Activated naive CD8-positive, alpha-beta T cell treated with anti-CD3 and anti-CD28 coated beads, Interleukin-2, amount 10 ng/mL, durations not matched to agents 7 days and 5 days (primary cell): ENCODE measurements at places on chromosomes 3 and 15. TPM values are rescaled to one million over a fixed set of nuclear protein-coding genes. Genes with fewer than 3 reads are reported as not detected.
A peak's percentile ranks its signal among the peaks of the same experiment; 100 is the strongest.

SAXO2 gene
- 1.3 TPM for total RNA-seq

TM6SF1 gene
- total RNA-seq = 16.3 TPM

ADAMTSL3 gene
- not detected for total RNA-seq

ZNF639 gene
- 36.2 TPM for total RNA-seq

- H3K4me1 ChIP-seq = no peaks in the 10 kb centered on the region
- no peaks in the 10 kb centered on the region for H3K27me3 ChIP-seq
- no peaks in the 10 kb centered on the region for H3K36me3 ChIP-seq
- DNase-seq = no peak
- no peak overlapping the region for H3K4me3 ChIP-seq
Observed at GRCh38 chr3:30169487-30169886, 436.9 kb upstream of the TGFBR2 start.

DNA sequence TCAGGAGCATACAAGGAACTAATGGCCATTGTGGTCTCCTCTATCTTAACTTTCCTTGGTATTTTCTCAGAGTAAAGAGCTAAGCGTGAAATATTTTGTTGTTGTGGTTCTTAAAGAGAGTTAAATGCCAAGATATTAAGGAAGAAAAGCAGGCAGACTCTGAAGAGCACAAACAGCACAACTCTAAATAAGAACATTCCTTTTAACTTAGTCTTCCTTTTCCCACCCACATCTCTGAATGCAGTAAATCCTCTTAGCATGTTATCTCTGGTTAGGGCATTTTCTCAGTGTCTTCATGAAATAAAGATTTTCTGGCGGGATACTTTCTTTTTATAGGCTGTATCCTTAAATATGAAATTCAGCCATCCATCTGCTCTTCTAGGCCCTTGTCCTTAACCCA lies 1.5 kb downstream of the GPR87 start:
- peaks cover 6% of the 10 kb centered on the region for H3K27me3 ChIP-seq
- no peaks in the 10 kb centered on the region for H3K4me1 ChIP-seq
- H3K4me3 ChIP-seq = no peak overlapping the region

DNA sequence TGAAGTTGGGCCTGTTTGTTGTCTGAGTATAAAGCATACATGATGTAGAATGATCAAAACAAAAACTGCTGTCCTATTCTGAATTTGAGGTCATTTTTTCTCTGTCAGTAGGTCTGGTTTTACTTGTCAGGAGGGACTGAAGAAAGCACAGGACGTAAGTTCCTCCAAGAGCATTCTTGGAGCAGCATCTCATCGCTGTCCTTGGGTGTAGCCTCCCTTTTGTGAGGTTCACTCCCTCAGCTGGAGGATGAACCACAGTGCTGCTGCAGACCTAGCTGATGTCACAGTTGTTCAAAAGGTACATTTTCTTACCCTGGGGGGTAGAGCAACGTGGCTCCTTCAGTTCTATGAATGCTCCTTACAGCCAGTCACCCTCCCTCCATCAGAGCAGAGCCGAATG lies 490.0 kb upstream of the TBL1XR1 start:
- H3K27ac ChIP-seq = no peak overlapping the region
- H3K4me3 ChIP-seq = no peak overlapping the region
- peaks cover 9% of the 10 kb centered on the region for H3K4me1 ChIP-seq
- H3K27me3 ChIP-seq = no peaks in the 10 kb centered on the region
- no peak for DNase-seq

GRCh38 chr15:78063970-78064385 lies 13.5 kb downstream of the TBC1D2B start:
- H3K27me3 ChIP-seq = no peaks in the 10 kb centered on the region
- H3K36me3 ChIP-seq = peaks cover 4% of the 10 kb centered on the region
- peaks cover 47% of the 10 kb centered on the region for H3K4me1 ChIP-seq
- no peak overlapping the region for H3K4me3 ChIP-seq
- no peak for DNase-seq
- H3K27ac ChIP-seq = no peak overlapping the region

GRCh38 chr15:99279827-99280226 lies 28.5 kb downstream of the LRRC28 start:
- H3K27me3 ChIP-seq = peaks cover 1% of the 10 kb centered on the region
- no peak overlapping the region for H3K4me3 ChIP-seq
- peaks cover 21% of the 10 kb centered on the region for H3K36me3 ChIP-seq
- DNase-seq = no peak

DNA sequence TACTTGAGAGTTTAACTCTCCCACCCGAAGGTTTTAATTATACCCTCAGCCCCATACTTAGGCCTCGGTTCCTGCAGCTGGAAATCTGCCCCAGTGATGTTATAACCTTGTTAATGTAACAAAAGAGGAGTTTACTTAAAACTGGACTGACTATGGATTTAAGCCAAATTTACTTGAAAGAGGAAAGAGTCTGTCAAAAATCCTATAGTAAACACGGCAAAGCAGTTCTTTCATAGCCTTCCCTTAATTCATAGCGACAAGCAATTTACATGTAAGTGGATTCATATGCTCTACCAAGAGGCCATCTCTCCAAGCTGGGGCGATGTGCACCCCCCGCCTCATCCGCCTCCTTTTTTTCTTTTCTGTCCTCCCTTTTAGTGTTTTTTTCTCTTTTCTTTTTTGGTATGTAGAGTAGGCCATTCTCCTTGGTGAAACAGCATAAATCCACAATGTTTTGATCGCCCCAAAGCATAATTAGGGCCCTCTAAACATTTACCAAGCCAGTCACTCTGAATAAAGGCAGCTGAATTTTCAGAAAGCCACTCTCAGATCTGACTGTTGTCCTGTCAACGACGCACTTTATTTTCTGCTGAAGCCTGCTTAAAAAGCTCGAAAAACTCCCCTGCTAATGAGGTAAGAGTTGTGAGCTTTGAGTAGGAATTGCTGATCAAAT lies 373.1 kb upstream of the WNT5A start:
- DNase-seq = no peak
- no peaks in the 10 kb centered on the region for H3K4me1 ChIP-seq
- no peak overlapping the region for H3K4me3 ChIP-seq
- no peaks in the 10 kb centered on the region for H3K36me3 ChIP-seq
- H3K27ac ChIP-seq = no peak overlapping the region

- H3K27me3 ChIP-seq = peaks cover 17% of the 10 kb centered on the region
- peaks cover 16% of the 10 kb centered on the region for H3K4me1 ChIP-seq
- no peak for DNase-seq
- peaks cover 3% of the 10 kb centered on the region for H3K36me3 ChIP-seq
- H3K27ac ChIP-seq = peak overlapping the region; percentile 83
Observed at GRCh38 chr3:158802409-158803268, 785 bp downstream of the MFSD1 start.

DNA sequence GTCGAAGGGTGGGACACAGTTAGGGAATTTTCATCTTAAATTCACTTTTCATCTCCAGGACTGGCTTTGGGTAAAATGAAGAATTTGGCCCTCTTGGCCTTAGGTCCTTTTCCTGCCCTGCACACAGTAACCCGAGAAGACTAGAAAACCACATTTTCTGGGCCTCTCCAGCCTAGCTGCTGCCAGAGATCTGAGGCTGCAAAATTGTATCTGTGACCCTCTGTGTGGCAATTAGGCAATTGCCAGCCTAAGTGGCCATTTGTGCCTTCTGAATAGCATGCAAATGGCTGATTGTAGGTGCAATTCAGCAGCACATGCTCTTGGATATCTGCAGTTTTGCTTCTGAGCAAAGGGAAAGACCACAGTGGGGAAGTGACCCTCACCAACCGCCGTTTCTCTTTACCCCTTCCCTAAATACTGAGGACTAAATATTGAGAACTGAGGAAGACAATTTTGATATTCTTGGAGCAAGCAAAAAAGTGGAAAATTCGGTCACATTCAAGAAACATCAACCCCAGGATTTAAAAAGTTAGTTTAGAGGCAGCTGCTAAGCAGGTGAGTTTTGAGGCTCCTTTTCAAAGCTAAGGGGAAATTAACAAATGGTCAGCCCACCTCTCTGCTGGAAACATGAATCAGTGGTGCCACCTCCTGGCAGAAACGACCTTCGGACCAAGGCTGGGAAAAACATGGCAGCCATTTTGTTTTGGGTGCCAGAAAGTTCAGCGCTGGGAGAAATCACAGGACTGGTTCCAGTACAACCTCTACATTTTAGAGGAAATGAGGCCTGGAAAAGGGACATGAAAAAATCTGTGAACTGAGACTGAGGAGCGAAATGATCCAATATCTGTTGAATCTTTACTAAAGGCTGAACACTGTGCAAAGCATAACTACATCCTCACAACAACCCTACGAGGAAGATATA lies 56.6 kb upstream of the PRTG start:
- no peak overlapping the region for H3K27ac ChIP-seq
- no peak overlapping the region for H3K4me3 ChIP-seq
- H3K4me1 ChIP-seq = no peaks in the 10 kb centered on the region
- no peaks in the 10 kb centered on the region for H3K36me3 ChIP-seq
- DNase-seq = no peak
- peaks cover 27% of the 10 kb centered on the region for H3K27me3 ChIP-seq

- no peaks in the 10 kb centered on the region for H3K36me3 ChIP-seq
- no peaks in the 10 kb centered on the region for H3K27me3 ChIP-seq
- H3K4me3 ChIP-seq = no peak overlapping the region
- no peak for DNase-seq
- peaks cover 7% of the 10 kb centered on the region for H3K4me1 ChIP-seq
Observed at GRCh38 chr3:138688871-138689299, 80.3 kb downstream of the FAIM start.

GRCh38 chr3:44120721-44121582 lies 120.7 kb upstream of the TOPAZ1 start:
- no peak overlapping the region for H3K4me3 ChIP-seq
- H3K36me3 ChIP-seq = no peaks in the 10 kb centered on the region
- H3K27me3 ChIP-seq = peaks cover 33% of the 10 kb centered on the region
- no peak overlapping the region for H3K27ac ChIP-seq

- no peak overlapping the region for H3K27ac ChIP-seq
- peaks cover 1% of the 10 kb centered on the region for H3K4me1 ChIP-seq
- no peak for DNase-seq
- H3K4me3 ChIP-seq = no peak overlapping the region
- H3K27me3 ChIP-seq = no peaks in the 10 kb centered on the region
Observed at GRCh38 chr3:30549600-30549999, 56.8 kb upstream of the TGFBR2 start.

DNA sequence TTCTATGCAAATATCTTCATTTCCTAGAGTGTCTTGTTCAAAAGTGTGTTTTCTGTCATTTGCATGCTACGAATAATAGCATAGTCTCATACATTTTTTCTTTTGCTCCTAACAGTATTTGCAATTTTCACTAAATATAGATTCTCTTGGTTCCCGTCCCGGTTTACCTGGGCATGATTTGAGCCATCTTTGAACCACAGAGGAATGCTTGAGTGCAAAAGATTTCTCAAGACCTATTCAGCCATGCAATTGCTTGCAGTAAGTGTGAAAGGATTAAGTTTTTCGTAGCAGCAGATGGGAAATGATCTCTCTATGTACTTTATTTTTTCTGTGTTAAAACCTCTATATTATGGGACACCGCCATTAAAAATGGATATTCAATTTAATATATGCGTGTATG lies 733.0 kb downstream of the ZPLD1 start:
- H3K36me3 ChIP-seq = no peaks in the 10 kb centered on the region
- H3K27me3 ChIP-seq = no peaks in the 10 kb centered on the region
- H3K27ac ChIP-seq = no peak overlapping the region
- DNase-seq = no peak

DNA sequence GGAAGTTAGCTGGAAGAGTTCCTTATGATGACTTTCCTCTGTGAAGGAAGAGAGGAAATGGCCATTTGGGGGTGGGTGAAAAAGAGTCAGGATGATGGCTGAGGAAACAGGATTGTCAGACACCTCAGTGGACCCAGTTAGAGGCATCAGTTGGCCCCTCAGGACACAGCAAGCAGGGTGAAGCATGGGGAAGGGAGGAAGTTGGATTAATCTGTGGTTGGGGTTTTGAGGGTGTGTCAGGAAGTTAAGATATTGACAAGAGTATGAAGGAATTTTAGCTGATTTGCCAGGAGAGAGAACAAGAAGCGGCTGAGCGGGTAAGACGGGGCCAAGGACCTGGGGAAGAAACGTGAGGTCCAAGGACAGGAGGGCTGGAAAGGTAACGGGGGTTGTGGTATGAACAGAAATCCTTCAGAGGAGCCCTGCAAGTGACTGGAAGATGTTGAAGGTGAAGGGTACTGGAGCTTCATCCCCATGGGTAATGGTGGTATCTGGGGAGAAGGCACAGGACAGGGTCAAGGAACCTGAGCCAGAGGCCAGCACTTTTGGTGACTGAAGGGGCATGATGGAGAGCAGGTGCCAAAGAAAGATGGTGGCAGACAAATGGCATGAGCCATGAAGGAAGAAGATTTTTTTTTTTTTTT lies 2.7 kb downstream of the UQCC5 start:
- no peaks in the 10 kb centered on the region for H3K27me3 ChIP-seq
- H3K27ac ChIP-seq = peak overlapping the region; percentile 69
- H3K4me1 ChIP-seq = peaks cover 33% of the 10 kb centered on the region
- no peak for DNase-seq
- H3K36me3 ChIP-seq = peaks cover 16% of the 10 kb centered on the region

DNA sequence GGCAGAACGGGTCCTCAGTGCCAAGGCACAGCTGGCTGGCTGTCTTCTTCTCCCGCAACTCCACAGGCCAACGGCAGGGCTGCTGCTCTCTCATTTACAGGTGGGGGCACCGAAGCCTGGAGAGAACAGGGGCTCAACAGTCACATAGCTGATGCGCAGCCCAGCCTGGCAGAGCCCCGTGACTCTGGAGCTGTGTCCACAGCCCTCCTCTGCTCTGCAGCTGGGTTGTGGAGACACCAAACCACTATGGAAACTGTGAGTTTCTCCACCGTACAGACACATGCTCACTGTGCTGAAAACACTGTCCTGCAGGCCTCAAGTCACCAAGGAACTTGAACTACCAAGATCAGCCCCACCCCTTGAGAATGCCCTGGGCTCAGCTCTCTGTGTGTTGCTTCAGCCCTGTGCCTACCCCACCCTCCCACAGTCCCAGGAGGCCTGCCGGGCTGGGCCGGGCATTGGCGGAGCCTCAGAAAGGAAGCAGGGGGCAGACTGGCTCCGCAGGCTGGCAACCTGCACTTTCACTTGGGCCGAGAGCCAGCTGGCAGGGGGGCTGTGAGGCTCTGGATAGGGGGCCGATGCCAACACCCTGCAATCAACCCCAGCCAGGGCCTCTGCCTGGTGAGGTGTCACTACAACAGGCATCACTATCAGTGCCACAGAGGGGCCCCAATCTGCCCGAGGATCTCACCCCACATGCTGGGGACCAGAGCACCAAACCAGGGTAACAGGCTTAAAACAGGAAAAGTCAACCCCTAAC lies 113.7 kb upstream of the RPL32 start:
- no peak overlapping the region for H3K4me3 ChIP-seq
- peaks cover 1% of the 10 kb centered on the region for H3K36me3 ChIP-seq
- DNase-seq = no peak
- peaks cover 18% of the 10 kb centered on the region for H3K4me1 ChIP-seq
- H3K27ac ChIP-seq = no peak overlapping the region

GRCh38 chr3:180253283-180253682 lies 216.5 kb upstream of the PEX5L start:
- H3K27me3 ChIP-seq = no peaks in the 10 kb centered on the region
- H3K36me3 ChIP-seq = no peaks in the 10 kb centered on the region
- no peak overlapping the region for H3K4me3 ChIP-seq
- no peak overlapping the region for H3K27ac ChIP-seq

- H3K27me3 ChIP-seq = peaks cover 2% of the 10 kb centered on the region
- H3K4me3 ChIP-seq = no peak overlapping the region
- no peak for DNase-seq
- peaks cover 18% of the 10 kb centered on the region for H3K4me1 ChIP-seq
- H3K36me3 ChIP-seq = peaks cover 2% of the 10 kb centered on the region
Observed at GRCh38 chr3:10392244-10392643, 71.3 kb upstream of the SEC13 start.
